ENCODE measurements at places on chromosomes 16 and 17.

DNA sequence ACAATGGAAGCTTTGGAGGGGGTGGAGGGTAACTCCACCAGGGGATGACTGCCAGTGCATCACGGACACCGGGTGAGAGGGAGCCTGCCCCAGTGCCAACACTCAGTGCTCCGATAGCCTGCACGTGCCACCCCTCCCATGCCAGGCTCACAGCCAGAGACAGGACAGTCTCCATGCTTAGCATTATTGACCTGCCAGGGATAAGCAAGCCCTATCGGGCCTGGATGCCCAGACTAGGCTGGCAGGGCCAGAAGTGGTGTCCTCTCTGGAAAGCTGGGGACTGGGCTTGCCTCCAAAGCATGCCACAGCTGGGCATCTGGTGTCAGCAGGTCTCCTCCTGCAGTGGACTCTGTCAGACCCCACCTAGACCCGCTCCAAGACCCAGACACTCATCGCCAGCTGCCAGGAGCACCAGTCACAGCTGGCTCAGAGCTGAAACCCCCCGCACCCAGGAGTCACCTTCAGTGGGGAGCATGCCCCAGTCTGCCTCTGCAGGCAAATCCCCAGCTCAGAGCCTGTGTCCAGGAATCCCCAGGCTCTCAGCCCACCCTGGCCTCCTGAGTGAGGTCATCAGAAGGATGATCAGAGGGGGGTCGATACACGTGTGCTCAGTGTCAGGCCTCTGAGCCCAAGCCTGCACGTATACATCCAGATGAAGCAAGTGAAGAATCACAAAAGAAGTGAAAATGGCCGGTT lies 1.8 kb upstream of the RHBDF1 start:
- no peak for DNase-seq

- DNase-seq = no peak
Measured at GRCh38 chr17:63446753-63447470, 806 bp upstream of the CYB561 start.

- DNase-seq = no peak
Measured at GRCh38 chr17:41421116-41421515, 3.3 kb downstream of the KRT37 start.

DNA sequence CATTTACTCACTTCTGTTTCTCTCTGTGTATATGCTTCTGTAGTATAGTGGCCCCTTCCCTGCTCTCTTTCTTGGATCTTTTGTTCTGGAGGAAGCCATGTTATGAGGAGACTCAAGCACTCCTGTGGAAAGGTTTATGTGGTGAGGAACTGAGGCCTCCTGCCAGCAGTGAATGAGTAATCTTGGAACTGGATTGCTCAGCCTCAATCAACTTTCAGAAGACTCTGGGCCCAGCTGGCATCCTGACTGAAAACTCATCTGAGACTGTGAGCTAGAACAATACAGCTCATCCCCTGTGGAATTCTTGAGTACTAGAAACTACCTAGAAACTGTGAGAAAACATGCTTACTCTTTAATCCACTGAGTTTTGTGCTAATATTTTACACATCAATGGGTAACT lies 133.1 kb upstream of the ZKSCAN2 start:
- no peak for DNase-seq

GRCh38 chr16:48892893-48893292 lies 282.9 kb upstream of the N4BP1 start:
- DNase-seq = no peak

DNA sequence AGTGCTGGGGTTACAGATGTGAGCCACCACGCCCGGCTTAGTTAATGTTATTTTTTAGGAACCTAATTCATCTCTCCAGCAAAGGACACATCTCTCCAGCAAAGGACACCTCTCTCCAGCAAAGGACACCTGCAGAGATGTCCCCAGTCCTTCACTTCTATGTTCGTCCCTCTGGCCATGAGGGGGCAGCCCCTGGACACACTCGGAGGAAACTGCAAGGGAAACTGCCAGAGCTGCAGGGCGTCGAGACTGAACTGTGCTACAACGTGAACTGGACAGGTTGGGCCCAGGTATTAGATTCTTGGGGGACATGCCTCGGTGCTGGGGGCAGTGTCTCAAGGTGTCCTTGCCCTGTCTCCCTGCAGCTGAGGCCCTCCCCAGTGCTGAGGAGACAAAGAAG lies 4.7 kb downstream of the PFAS start:
- no peak for DNase-seq
